ENCODE measurements at places on chromosomes 16 and 17.

DNA sequence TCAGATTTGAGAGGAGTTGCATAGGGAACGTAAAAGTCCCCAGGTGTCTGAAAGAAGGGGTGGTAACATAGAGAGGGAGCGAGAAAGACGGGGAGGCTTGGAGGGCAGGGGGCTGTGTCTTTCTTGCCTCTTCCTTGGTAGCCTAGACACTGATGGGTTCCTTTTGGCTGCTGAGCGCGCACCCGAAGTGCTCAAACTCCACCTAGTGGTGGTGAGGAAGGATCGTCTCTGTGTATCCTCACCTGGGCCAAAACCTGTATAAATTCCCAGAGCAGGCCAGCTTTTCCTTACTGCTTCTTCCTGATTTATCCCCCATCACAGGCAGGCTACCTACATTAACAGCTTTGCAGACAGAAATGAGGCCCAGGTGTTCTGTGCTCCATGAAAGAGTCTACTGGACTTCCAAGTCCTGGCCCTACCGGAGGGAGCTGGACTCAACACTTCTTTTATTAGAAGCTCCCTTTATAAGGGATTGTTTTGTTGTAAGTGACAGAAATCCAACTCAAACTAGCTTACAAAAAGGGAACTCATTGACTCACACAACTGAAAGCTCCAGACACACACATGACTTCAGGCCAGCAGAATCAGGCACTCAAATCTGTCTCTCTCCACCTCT lies 5.5 kb upstream of the SLC25A35 start:
- peak; percentile 32 for DNase-seq

GRCh38 chr17:7208027-7208571 lies 11.5 kb downstream of the DLG4 start:
- DNase-seq: no peak

DNA sequence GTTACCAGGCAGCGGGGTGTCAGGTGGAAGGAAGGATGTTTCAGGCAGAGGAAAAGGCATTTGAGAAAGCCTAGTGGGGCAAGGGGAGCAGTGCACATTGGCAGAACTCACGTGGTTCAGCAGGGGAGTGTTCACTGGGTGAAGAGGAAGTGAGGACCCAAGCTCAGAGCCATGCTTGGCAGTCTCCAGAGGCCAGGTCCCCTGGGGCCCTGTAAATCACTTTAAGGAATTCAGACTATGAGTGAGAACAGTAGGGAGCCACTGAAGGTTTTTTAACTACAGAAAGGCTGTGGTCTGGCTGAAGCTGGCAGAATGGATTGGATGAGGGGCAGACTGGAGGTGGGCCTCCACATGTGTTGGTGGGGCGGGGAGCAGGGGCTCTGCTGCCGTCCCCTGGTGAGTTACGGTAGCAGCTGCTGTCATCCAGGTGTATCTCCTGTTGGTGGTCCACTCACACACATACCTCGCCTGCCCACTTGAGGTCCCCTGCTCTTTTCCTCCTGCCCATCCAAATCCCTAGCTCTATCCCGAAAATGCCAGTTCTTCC lies 5.1 kb downstream of the CLEC16A start:
- no peak for DNase-seq

- DNase-seq: no peak
These were observed 5.9 kb downstream of the ANKFN1 start for GRCh38 chr17:56158915-56159825.

DNA sequence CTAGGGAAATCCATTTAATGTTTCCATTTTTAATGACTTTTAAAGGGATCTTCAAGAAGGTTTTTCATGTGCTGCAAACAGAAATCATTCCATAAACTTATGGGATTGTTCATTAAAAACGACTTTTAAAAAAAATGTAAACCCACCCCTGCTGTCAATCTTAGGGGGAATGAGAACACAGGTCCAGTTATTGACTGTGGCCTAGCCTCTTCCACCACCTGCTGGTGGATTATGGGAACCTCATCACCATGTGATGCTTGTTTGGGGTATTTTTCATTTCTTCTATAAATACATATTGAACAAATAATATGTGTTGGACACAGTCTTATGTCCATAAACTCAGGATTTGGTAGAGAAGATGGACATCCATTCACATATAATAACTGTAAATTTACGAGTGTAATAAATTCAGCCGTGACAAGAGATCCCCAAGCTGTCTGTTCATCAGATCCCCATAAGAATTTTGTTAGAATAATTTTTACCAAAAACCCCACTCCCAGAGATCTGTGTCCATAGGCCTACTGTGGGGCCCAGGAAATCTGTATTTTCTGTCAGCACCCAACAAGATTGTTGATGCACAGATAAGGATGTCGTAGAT lies 42.0 kb upstream of the TMC5 start:
- DNase-seq: no peak

DNA sequence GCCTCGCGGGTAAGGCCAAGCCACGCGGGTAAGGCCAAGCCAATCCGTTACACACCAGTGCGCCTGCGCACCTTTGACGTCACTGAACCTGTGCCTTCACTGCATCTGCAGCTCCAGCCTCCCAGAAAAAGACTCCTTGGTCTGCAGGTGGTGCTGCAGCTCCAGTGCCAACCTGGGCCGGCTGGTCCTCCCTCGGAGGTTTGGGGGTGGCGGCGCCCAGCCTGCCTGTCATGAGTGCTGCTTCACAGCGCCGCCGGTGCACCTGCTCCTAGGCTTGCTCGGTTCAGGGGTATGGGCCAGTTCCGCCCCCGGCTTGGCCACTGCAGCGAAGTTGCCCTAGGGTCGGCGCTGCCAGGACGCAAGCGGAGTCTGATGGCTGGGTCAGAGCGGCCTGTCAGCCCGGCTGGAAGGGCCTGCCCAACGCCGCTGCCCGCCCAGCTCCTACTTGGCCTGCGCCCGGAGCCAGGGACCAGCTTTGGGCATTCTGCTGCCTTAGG lies 146.6 kb downstream of the USP22 start:
- DNase-seq: no peak

DNA sequence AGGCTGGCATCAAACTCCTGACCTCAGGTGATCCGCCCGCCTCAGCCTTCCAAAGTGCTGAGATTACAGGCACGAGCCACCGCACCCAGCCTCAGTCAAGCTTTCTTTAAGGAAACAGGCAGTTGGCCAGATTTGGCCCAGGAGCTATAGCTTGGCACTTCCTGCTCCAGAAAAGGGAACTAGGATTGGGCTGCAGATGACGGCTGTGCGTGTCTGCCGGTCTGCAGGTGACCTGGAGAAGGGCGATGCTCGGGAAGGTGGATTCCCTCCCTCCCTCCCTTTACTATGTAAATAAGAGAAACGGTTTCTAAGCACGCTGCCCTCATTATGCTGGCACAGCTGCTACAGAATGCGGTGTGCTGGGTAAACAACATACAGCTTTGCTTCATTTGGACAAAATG lies 215.9 kb downstream of the RPTOR start:
- DNase-seq: no peak

DNA sequence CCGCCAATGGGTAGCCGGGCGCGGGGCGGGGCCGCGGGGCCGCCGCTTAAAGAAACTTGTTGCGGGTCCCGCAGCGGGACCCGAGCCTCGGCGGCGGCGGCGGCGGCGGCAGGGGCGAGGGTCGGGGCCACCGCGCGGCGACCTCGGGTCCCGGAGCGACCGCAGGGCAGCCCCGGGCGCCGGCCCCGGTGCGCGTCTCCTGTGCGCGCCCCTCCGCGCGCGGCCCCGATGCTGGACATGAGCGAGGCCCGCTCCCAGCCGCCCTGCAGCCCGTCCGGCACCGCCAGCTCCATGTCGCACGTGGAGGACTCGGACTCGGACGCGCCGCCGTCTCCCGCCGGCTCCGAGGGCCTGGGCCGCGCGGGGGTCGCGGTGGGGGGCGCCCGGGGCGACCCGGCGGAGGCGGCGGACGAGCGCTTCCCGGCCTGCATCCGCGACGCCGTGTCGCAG lies at the start of gene SOX8:
TSS of gene SOX8 (plus strand) at position 76 of the 450 bp plus-strand sequence. CDS start at position 229, 153 bp downstream.
- no peak for DNase-seq

DNA sequence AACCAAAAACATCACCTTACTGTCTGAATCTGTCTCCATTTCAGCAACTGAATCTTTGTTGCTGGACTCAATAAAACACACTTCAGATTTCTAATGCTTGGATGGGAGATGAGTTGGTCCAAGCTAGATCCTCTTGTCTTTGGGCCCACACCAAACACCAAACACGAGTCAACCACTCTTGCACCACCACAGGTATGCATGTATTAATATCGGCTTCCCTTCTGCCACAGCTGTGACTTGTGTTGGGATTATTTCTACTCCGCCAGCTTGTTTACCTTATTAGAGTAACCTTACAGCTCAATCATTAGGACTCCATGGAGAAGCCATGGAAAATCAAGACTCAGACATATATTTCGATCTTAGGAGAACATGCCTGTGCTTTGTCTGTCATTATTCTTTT lies 49.9 kb downstream of the XYLT1 start:
- DNase-seq: no peak

- no peak for DNase-seq
These were observed 3.8 kb downstream of the AXIN2 start for GRCh38 chr17:65557349-65558310.

- DNase-seq: no peak
These were observed 985 bp upstream of the C17orf107 start for GRCh38 chr17:4898351-4898750.

- no peak for DNase-seq
These were observed 41.8 kb upstream of the SLC12A3 start for GRCh38 chr16:56823081-56823733.

- no peak for DNase-seq
These were observed 277.8 kb upstream of the CDH5 start for GRCh38 chr16:66088681-66089080.

Data from occipital lobe (tissue), 3 donors.